Hepatocyte (in vitro differentiated cells): ENCODE measurements at places on chromosomes 4 and X. TPM values are rescaled to one million over a fixed set of nuclear protein-coding genes. Genes with fewer than 3 reads are reported as not detected.
A peak's percentile ranks its signal among the peaks of the same experiment; 100 is the strongest.

The ANOS1 gene
- 3.1 and 4.7 TPM in 2 replicates for polyA plus RNA-seq

DNA sequence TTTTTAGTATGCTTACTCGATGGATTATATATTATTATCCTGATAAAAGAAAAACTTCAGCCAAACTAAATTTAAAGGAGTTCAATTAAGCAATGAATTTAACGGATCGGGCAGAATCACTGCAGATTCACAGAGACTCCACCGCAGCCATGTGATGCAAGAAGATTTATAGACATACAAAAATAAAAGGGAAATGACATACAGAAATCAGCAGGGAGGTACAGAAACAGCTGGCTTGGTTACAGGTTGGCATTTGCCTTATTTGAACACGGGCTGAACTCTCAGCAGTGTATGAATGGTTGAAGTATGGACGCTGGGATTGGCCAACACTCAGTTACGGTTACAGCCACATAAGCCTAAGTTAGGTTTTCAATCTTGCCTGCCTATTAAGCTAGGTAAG lies 35.4 kb upstream of the DHRSX start:
- no peaks in the 10 kb centered on the region for H3K36me3 ChIP-seq
- H3K27ac ChIP-seq = no peak overlapping the region
- H3K27me3 ChIP-seq = no peaks in the 10 kb centered on the region
- H3K4me1 ChIP-seq = no peaks in the 10 kb centered on the region
- no peak for DNase-seq

DNA sequence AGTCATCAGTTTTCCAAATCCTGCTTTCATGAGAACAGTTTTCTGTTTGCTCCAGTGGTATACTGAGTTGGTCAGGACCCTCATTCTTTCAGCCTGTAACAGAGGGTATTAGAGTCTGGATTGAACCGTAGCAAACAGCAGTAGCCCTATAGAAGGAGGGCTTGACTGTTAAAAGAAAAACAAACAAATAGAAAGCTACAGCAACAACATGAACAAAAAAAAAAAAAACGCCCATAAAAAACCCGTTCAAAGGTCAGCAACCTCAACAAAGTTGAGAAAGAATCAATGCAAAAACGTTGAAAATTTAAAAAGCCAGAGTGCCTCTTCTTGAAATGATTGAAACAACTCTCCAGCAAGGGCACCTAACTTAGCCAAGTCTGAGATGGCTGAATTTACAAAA lies 64.7 kb upstream of the UGT2B10 start:
- no peaks in the 10 kb centered on the region for H3K36me3 ChIP-seq
- no peaks in the 10 kb centered on the region for H3K27me3 ChIP-seq
- H3K4me3 ChIP-seq = no peak overlapping the region
- DNase-seq = no peak
- no peak overlapping the region for H3K27ac ChIP-seq

DNA sequence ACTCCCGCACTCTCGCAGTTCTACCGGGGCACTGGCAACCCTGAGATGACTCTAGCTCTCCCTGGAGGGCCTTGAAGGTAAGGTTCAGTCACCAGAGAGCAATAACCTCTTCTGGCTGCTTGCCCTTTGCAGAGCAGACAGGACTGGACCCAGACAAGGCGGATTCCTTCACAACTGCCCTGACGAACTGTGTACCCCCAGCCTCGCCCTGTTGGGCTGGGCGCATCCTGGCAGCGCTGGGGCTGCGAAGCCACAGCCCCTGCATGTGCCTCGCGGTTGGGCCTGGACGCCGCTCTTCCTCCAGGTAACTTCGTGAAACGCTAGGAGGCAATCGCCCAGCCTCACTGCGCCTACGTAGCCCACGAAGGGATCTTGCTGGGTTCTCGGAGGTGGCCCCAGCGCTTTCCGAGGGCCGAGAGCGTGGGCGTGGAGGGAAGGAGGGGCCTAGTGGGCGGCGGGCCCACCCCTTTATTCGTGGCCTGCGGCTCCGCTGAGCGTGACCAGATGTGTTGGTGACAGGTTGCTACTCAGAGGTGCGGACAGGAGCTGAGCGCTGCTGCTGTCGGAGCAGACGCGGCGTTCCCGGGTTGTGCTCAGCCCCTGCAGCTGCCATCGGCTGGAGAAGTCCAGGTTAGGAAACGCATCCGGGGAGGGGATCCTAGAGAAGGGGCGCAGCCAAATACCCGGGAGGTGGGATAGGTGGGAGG lies 1.9 kb upstream of the MAMLD1 start:
- H3K4me3 ChIP-seq = no peak overlapping the region
- peaks cover 7% of the 10 kb centered on the region for H3K27me3 ChIP-seq
- peak; percentile 40 for DNase-seq
- H3K36me3 ChIP-seq = no peaks in the 10 kb centered on the region
- peaks cover 8% of the 10 kb centered on the region for H3K4me1 ChIP-seq

GRCh38 chr4:17275836-17276235 lies 236.1 kb downstream of the QDPR start:
- no peaks in the 10 kb centered on the region for H3K27me3 ChIP-seq
- H3K36me3 ChIP-seq = no peaks in the 10 kb centered on the region
- no peak overlapping the region for H3K27ac ChIP-seq
- no peak overlapping the region for H3K4me3 ChIP-seq
- DNase-seq = no peak
- H3K4me1 ChIP-seq = no peaks in the 10 kb centered on the region
